Body of pancreas (tissue), 4 donors: ENCODE measurements at places on chromosomes 7 and 10. TPM values are rescaled to one million over a fixed set of nuclear protein-coding genes. Genes with fewer than 3 reads are reported as not detected.

DNA sequence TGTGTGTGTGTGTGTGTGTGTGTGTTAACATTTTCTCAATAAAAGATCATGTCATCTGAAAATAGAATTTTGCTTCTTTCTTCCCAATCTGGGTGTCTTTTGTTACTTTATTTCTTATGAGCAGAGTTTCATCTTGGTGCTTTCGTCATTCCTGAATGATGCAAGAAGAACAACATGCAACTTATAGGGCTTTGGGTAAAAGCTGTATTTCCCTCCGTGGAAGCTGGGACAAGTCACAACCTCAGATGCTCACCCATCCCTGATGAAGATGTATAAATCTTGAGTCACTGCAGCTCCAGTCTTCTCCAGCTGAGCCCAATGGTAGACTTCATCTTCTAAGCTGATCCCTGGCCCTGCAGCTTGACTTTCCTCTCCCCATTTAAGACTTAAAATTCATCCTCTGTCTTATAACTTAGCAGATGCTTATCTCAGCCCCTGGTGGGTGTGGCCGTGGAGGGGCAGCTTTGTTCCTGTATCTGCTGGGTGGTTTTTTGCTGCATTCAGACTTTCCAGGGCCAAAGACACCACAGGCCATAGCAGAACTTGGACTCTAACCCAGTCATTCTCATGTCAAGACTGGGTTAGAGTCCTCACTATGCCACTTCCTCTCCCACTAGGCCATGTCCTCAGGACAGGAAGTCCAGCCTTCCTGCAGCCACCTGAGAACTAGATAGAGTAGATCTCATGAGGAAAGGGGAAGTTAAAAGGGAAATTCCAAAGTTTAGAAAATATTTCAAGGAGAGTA is 356.4 kb downstream of the TNS3 start:
- no peak for DNase-seq

DNA sequence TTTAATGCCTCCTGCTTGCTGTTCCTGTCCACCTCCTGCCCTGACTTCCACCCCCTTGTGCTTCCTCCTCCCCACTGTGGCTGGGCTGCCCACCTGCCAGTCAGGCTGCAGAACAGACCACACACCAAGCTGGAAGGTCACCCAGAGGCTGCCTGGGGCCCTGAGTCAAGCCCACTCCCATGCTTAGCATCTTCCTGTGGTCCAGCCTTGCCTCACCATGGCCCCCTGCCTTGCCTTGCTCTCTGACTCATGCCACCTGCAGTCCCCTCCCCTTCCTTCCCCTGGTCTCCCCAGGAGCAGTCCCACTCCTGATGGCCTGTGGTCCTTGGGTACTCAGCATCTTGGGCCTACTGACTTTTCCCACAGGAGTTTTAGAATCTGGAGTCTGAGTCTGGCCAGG is 2.3 kb downstream of the CLEC2L start:
- no peak for DNase-seq

DNA sequence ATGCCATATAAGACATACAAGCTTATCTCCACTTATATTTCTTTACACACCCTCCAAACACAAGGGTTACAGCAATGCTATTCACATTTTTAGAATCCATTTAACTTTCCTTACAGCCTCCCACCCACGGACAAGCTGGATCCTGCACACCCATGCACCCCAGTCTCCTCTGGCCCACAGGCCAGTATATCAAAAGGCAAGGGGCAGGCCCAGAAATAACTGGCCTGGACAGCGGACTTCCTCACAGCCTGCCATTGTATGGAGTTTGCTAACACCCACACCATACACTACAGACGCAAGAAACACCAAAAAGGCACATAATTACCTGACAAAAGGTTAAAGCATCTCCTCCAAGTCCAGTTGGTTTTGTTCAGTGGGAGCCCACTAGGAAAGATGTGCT is 12.0 kb downstream of the HOXA4 start:
- no peak for DNase-seq

DNA sequence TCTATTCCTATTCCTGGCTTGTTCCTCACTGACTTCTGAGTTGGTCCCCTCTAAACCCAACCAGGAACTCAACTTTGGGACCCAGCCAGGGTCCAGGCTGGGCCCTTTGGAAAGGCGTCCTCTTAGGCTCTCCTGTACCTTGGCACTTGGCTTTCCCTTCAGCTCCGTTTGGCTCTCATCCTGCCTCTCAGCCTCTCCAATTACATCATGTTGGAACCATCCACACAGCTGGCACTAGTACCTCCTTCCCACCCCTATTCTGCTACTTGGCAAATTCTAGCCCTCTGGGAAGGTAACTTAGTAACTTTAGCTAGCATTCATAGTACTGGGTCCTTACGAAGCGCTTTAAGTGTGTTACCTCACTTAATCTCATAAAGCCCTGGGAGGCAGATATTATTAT is 205.3 kb upstream of the HABP2 start:
- DNase-seq, result peak; percentile 42

GRCh38 chr7:46344533-46344932 is 423.5 kb upstream of the IGFBP3 start:
- no peak for DNase-seq

- peak; percentile 49 for DNase-seq
Observed at GRCh38 chr10:93376372-93377293, 105.5 kb downstream of the MYOF start.

The VWC2 gene
- not detected for total RNA-seq

The NRF1 gene
- 11.9 TPM for total RNA-seq

The FGFR2 gene
- total RNA-seq, result 56.0 TPM

- DNase-seq, result no peak
Observed at GRCh38 chr10:113420733-113421675, 131.8 kb upstream of the HABP2 start.

The ADRB1 gene
- total RNA-seq, result 8.6 TPM

GRCh38 chr7:94368371-94368791 is 26.3 kb upstream of the COL1A2 start:
- DNase-seq, result peak; percentile 12

The UPK3B gene
- 2.3 TPM for total RNA-seq

GRCh38 chr10:78291722-78292121 is 258.1 kb downstream of the RPS24 start:
- no peak for DNase-seq
